ENCODE measurements at places on chromosomes 12 and 14. TPM values are rescaled to one million over a fixed set of nuclear protein-coding genes. Genes with fewer than 3 reads are reported as not detected.

FAM90A1 gene
- 0.09 TPM for total RNA-seq

- DNase-seq = peak; percentile 75
- peaks cover 3% of the 10 kb centered on the region for H3K27me3 ChIP-seq
- H3K36me3 ChIP-seq = peaks cover 36% of the 10 kb centered on the region
- no peak within 1 kb of the TSS for H3K27ac ChIP-seq
Observed at GRCh38 chr12:132710405-132711079, at the start of gene PGAM5. Gene PGAM5 (plus strand): TSS chr12:132710842. CDS start chr12:132710877, 35 bp downstream.

DNA sequence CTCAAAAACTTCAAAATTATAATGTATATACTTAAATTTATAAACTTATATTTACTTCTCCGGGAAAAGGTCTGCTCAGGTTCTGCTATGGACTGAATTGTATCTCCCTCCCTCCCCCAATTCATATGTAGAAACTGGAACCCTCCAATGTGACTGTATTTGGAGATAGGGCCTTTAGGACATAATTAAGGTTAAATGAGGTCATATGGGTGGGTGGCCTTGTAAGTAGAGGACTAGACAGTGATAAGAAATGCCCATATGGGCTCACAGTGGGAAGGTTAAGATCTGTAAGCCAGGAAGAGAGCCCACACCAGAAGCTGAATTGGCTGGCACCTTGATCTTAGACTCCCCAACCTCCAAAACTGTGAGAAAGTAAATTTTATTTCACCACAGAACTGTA lies 84.5 kb downstream of the TAOK3 start:
- no peak overlapping the region for H3K4me3 ChIP-seq
- H3K27ac ChIP-seq = no peak overlapping the region
- H3K27me3 ChIP-seq = no peaks in the 10 kb centered on the region

- H3K36me3 ChIP-seq = no peaks in the 10 kb centered on the region
- no peaks in the 10 kb centered on the region for H3K27me3 ChIP-seq
- no peaks in the 10 kb centered on the region for H3K4me1 ChIP-seq
Observed at GRCh38 chr12:97411341-97411740, 51.3 kb upstream of the RMST start.

DNA sequence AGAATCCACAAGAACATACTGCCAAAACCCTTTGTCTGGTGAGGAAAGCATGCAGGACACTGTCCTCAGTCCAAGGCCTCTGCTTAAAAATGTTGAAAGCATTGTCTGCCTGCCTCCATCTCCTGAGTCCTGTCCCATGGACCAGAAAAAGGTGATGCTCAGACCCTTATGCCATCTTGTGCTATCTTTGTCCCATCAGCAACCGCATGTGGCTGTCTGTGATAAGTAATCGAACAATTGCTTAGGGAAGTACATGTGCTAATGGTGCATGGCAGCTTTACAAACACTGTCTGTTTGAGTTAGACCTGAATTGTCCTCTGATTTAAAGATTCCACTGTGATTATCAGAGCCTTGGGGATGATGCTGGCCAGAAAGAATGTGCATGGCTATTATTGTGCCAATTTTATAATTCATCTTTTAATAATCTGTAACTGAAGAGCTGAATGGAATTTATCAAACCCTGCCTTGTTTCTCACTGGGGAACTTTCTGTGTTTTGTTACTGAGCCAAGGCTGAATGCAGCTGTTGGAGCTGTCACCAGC lies 177.5 kb downstream of the DACT1 start:
- H3K4me1 ChIP-seq = no peaks in the 10 kb centered on the region
- H3K27me3 ChIP-seq = no peaks in the 10 kb centered on the region
- H3K36me3 ChIP-seq = no peaks in the 10 kb centered on the region
- DNase-seq = no peak

DNA sequence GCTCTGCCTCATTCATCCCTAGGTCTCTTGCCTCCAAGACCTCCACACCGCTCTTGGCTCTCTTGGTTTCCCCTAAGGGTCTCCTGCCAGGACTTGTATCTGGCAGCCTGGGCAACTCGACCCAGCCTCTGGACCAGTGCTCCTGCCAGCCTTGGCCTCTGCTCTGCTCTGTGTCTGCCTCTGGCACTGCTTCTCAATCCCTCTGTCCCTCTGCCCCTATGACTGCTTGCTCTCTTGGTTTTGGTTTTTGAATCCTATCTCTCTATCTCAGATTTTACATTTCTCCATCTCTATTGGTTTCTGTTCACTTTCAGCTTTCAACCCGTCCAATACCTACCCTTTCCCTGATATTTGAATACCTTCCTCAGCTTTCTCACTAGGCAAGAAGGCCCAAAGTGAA lies 6.3 kb downstream of the ITGA5 start:
- no peaks in the 10 kb centered on the region for H3K4me1 ChIP-seq
- DNase-seq = no peak
- no peaks in the 10 kb centered on the region for H3K36me3 ChIP-seq
- H3K27me3 ChIP-seq = no peaks in the 10 kb centered on the region

DNA sequence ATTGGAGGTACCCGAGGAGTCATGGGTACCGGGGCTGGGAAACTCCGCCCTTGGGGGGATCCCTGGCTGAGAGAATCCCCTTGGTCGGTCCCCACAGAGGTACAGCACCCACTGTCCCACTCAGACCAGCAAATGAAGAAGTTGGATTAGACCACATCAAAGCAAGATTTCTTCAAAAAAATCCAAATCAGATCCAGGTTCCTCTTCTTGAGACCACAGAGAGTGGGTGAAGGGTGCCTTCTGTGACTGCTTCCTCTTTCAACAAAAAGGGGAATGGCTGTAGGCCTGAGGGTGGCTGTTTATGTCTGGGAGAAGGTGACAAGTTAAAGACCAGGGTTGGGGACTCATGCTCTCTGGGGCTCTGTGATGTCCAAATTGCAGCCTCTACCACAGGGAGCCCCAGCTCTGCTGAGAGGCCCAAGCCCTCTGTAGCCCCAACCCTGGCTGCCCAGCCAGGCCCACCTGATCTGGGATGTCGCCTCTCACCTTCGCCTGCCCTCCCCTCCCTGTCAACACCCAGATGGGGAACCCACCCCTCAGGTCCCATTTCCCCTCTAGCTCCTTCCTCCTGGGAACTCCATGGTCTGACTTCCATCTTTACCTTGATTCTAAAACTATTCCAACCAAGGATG lies 50.9 kb downstream of the ZFP36L1 start:
- no peak overlapping the region for H3K4me3 ChIP-seq
- H3K27me3 ChIP-seq = no peaks in the 10 kb centered on the region
- H3K4me1 ChIP-seq = no peaks in the 10 kb centered on the region
- H3K36me3 ChIP-seq = peaks cover 5% of the 10 kb centered on the region
- no peak for DNase-seq

DNA sequence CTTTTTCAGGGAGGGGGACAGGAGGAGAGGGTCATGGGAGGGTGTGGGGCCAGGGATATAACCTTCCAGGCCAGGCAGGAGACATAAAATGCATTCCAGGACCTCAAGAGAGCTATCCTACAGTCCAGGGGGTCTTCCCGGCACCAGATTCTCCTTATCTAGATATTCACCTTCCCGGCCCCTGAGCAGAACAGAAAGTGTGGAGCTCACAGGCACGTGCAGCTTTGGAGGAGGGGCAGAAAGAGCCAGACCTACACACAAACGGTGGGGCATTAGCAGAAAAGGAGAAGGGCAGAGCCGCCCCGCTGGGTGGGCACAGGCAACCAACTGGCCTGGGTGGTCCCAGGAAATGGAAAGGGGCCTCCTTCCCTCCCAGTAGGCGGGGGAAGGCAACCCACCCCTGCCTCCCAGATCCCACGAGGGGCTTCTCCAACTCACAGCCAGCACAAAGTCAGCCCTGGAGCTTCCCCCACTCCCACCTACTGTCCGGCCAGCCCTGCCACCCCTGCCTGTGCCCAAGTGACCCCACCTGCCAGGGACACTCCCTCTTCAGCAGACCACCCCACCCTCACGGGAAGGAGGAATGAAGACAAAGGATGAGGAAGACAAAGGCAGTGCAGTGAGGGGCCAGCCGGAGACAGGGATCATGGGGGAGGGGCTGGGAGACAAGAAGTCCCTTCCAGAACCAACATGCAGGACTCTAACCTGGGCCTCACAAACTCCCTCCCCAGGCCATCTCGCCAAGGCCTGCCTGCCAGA lies 33.3 kb downstream of the CCDC85C start:
- no peaks in the 10 kb centered on the region for H3K36me3 ChIP-seq
- H3K4me3 ChIP-seq = no peak overlapping the region
- H3K27ac ChIP-seq = no peak overlapping the region
- H3K4me1 ChIP-seq = peaks cover 10% of the 10 kb centered on the region
- H3K27me3 ChIP-seq = no peaks in the 10 kb centered on the region

DNA sequence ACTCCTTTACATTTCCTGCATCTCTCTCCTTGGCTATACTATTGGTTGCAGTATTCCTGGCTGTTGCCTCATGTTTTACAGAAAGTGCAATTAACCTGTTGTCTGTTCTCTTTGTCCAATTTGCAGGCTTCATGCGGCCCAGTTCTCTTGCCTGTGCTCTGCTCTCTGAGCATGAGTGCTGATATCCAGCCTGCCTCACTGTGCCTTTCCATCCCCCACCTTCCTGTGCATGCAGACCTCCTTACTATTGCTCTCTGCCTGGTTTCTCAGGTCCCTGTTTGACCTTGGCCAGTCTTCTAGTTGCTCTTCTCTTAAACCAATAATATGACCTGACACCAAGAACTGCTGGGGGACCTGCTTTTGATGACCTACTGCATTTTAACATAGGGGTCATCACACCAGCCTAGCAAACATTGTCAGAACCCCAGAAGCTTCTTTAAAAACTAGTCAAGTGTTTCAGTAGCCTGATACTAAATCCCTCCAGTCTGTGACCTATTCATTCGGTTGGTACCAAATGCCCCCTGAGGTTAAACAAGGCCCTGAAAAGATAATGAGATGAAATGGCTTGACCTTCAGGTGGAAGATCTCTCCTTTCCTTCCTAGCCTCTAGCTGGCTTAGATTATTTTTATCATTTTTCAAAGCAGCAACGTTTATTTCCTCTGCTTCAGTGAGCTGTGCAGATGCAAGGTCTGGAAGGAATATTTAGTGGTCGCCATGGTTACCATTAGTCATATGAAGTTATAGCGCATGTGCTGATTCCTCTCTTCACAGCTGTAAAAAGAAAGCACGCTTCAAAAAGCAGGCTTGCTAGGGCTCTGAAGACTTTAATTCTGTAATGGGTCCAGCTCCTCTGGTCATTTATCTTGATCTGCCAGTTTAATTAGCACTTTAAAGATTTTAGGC lies 216.5 kb downstream of the PHLDA1 start:
- DNase-seq = no peak
- no peak overlapping the region for H3K4me3 ChIP-seq
- no peaks in the 10 kb centered on the region for H3K27me3 ChIP-seq
- H3K36me3 ChIP-seq = no peaks in the 10 kb centered on the region
- no peak overlapping the region for H3K27ac ChIP-seq

DNA sequence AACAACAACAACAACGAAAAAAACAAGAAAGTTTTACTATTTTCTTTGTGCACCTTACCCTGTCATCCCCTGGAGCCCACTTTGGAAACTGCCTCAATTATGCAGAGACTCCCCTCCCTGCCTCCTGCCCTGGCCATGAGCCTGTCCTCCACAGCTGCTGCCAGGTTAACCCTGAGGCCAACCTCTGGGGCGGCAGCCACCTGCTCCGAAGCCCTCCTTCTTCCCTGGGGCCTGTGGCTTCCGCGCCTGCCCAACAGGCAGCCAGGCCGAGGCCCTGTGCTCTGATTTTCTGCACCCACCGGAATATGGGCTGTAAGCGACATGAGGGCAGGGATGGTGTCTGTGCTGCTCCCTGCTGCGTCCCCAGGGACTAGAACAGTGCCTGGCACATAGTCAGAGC lies 183.0 kb downstream of the CALM1 start:
- H3K27me3 ChIP-seq = no peaks in the 10 kb centered on the region
- H3K4me3 ChIP-seq = no peak overlapping the region

- no peak overlapping the region for H3K27ac ChIP-seq
- H3K4me3 ChIP-seq = peak overlapping the region; percentile 90
Observed at GRCh38 chr12:113359939-113360748, 1.8 kb downstream of the PLBD2 start.

- DNase-seq = no peak
- no peaks in the 10 kb centered on the region for H3K4me1 ChIP-seq
- no peak overlapping the region for H3K4me3 ChIP-seq
- no peaks in the 10 kb centered on the region for H3K27me3 ChIP-seq
- peaks cover 10% of the 10 kb centered on the region for H3K36me3 ChIP-seq
Observed at GRCh38 chr12:112430929-112431328, 12.2 kb downstream of the PTPN11 start.

DNA sequence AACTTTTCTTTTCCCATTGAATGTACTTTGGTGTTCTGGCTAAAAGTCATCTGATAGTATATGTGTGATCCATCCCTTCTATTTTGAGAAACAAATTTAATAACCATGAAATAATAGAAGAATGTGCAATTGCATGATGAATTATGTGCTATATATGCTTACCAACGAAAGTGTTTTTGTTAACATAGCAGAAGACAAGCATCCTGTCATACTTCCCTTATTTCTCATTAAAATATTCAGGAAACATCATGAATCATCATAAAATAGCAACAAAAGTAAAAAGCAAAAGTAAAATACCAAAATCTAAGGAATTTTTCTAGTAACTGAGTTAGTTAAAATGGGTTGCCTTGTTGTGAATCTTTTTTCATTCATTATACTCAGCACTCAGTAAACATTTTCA lies 409.0 kb upstream of the PDE3A start:
- no peak overlapping the region for H3K4me3 ChIP-seq
- no peak for DNase-seq
- H3K27me3 ChIP-seq = no peaks in the 10 kb centered on the region
- H3K27ac ChIP-seq = no peak overlapping the region
- no peaks in the 10 kb centered on the region for H3K36me3 ChIP-seq

GRCh38 chr12:85725991-85726390 lies 110.2 kb downstream of the RASSF9 start:
- no peak for DNase-seq
- no peaks in the 10 kb centered on the region for H3K36me3 ChIP-seq
- no peak overlapping the region for H3K27ac ChIP-seq
- H3K27me3 ChIP-seq = no peaks in the 10 kb centered on the region

DNA sequence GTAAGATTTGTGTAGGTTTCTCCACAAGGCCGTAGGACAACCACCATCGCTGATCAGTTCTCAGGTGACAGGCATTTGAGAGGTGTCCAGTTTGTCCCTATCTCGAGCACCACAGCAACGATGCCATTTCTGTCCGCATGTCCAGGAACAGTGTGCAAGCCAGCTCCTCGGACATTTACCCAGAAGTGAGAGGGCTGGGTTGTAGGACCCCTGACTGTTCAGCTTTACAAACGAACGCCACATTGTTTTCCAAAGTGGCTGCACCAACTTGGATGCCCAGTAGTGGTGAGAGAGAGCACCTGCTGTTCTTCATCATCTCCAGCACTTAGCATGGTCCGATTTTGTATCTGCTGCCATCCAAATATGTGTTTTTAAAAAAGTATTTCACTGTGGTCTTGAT lies 38.6 kb downstream of the CYP46A1 start:
- DNase-seq = peak; percentile 13
- H3K4me1 ChIP-seq = no peaks in the 10 kb centered on the region
- H3K27ac ChIP-seq = no peak overlapping the region
- no peak overlapping the region for H3K4me3 ChIP-seq
- no peaks in the 10 kb centered on the region for H3K36me3 ChIP-seq

GRCh38 chr12:3202096-3202495 lies 124.9 kb downstream of the TSPAN9 start:
- no peak overlapping the region for H3K27ac ChIP-seq
- peaks cover 1% of the 10 kb centered on the region for H3K4me1 ChIP-seq
- H3K4me3 ChIP-seq = no peak overlapping the region
- H3K27me3 ChIP-seq = peaks cover 13% of the 10 kb centered on the region
- peaks cover 3% of the 10 kb centered on the region for H3K36me3 ChIP-seq

All from H9 (cell line).